ENCODE measurements at places on chromosomes 11 and 22.

GRCh38 chr22:17119481-17120202, 1.5 kb downstream of the TMEM121B start:
- no peaks in the 10 kb centered on the region for H3K36me3 ChIP-seq
- H3K27me3 ChIP-seq: peaks cover 44% of the 10 kb centered on the region
- peaks cover 12% of the 10 kb centered on the region for H3K4me1 ChIP-seq
- DNase-seq: peak; percentile 35
- H3K4me3 ChIP-seq: peak overlapping the region; percentile 68

GRCh38 chr22:20249797-20250354, 18.2 kb downstream of the RTN4R start:
- H3K27me3 ChIP-seq: peaks cover 3% of the 10 kb centered on the region
- H3K27ac ChIP-seq: no peak overlapping the region
- DNase-seq: no peak
- no peaks in the 10 kb centered on the region for H3K36me3 ChIP-seq
- peaks cover 37% of the 10 kb centered on the region for H3K4me1 ChIP-seq

DNA sequence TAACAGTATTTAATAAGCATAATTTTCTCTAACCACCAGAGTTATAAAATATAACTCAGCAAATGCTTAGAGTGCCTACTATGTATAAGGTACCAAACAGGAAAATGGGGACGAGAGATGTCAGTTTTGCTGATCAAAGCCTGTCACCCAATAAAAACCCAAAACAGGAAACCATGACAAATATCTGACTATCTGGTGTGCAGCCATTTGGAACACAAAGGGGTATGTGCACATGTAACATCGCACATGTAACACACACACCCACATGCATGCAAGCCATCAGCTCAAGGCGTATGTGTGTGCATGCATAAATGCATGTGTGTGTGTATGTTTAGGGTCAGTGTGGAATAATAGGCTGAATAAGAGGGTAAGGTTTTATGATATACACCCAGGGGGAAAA, 64.2 kb downstream of the PRR5L start:
- H3K36me3 ChIP-seq: no peaks in the 10 kb centered on the region
- H3K4me1 ChIP-seq: peaks cover 59% of the 10 kb centered on the region
- H3K27me3 ChIP-seq: peaks cover 7% of the 10 kb centered on the region
- DNase-seq: no peak
- H3K4me3 ChIP-seq: no peak overlapping the region
- no peak overlapping the region for H3K27ac ChIP-seq

DNA sequence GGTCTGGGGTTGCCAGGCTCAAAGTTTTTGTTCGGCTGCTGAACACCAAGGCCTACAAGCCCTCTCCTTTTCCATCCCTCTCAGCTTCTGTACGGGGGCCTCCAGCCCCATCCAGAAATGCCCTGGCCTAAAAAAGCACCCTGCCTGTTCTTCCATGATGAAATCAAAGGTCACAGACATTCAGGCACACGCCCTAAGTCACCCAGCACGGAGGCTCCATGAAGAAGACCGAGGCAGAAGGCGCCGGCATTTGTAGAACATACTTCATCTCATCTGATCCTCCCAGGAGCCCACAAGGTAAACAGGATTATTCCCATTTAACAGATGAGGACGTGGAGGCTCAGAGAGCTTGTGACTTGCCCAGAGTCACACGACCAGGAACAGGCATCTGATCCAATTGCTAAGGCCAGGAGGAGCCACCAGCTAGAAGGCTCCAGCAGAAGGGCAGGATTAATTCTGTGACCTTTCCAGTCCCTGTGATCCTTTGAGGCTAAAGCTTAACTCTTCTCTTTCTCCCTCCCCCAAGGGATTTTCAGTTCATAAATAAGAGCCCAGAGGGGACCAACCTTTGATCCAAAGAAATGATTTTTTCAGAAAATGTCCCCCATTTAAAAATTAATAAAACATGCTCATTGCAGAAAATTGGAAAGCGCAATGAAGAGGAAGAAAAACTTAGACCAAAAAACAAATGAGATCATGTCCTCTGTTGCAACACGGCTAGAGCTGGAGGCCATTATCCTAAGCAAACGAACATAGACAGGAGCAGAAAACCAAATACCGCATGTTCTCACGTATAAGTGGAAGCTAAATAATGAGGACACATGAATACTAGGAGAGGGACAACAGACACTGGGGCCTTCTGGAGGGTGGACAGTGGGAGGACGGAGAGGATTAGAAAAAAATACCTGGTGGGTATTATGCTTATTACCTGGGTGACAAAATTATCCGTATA, 38.7 kb downstream of the CYTH4 start:
- H3K27me3 ChIP-seq: peaks cover 74% of the 10 kb centered on the region
- no peaks in the 10 kb centered on the region for H3K36me3 ChIP-seq
- no peak overlapping the region for H3K27ac ChIP-seq

GRCh38 chr22:23073526-23074229, 3.4 kb downstream of the GNAZ start:
- no peak for DNase-seq
- peaks cover 18% of the 10 kb centered on the region for H3K4me1 ChIP-seq
- no peak overlapping the region for H3K4me3 ChIP-seq
- H3K36me3 ChIP-seq: no peaks in the 10 kb centered on the region

- no peak overlapping the region for H3K27ac ChIP-seq
- no peaks in the 10 kb centered on the region for H3K4me1 ChIP-seq
- no peak for DNase-seq
These were observed 1097.4 kb upstream of the CCDC90B start for GRCh38 chr11:84383576-84383975.

DNA sequence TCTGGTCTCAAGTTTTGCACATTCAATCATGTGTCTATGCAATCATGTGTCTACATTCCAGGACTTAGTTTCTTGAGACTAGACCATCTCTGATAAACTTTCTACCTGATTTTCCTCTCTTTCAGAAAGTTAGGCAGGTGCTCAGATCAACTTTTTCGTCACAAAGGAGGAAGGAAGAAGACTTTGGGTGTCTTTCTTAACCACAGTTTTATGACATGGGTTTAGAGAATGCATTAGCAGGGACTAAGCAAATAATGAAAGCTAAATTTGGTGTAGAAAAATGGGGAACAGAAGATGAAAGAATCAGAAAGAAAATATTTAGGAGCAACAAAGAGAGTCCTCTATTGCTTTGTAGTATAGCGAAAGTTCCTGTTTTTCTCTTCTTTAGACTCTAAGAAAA, 7.7 kb upstream of the GLYATL1B start:
- DNase-seq: no peak
- H3K36me3 ChIP-seq: no peaks in the 10 kb centered on the region
- no peaks in the 10 kb centered on the region for H3K27me3 ChIP-seq
- no peak overlapping the region for H3K4me3 ChIP-seq
- H3K4me1 ChIP-seq: peaks cover 6% of the 10 kb centered on the region

DNA sequence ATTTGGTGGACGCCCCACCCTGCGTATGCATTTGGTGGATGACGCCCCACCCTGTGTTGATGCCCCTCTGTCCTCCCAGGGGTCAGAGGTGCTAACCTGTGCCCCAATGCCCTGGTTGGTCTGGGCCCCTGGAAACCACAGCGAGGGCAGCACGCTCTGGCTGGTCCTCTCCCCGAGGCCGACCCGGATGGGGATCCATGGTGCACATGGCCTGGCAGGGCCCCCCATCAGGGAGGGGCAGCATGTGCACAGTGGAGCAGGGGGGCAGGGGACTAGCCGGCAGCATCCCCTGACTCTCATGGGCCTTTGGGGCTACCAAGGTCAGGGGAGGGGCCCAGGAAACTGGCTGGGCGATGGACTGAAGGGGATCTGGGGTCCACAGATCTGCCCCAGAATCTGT, 7.6 kb upstream of the MUC5AC start:
- H3K27ac ChIP-seq: no peak overlapping the region
- H3K4me1 ChIP-seq: peaks cover 5% of the 10 kb centered on the region
- H3K4me3 ChIP-seq: no peak overlapping the region
- H3K36me3 ChIP-seq: no peaks in the 10 kb centered on the region
- peaks cover 8% of the 10 kb centered on the region for H3K27me3 ChIP-seq

GRCh38 chr11:46252373-46252914, 25.0 kb upstream of the CREB3L1 start:
- H3K4me1 ChIP-seq: peaks cover 59% of the 10 kb centered on the region
- peak overlapping the region; percentile 39 for H3K4me3 ChIP-seq
- no peaks in the 10 kb centered on the region for H3K27me3 ChIP-seq
- peak overlapping the region; percentile 87 for H3K27ac ChIP-seq
- H3K36me3 ChIP-seq: no peaks in the 10 kb centered on the region

All from nephron progenitor cell (in vitro differentiated cells).